ENCODE measurements at places on chromosomes 7 and 10. TPM values are rescaled to one million over a fixed set of nuclear protein-coding genes. Genes with fewer than 3 reads are reported as not detected.

GRCh38 chr7:103660455-103661371 is 214.7 kb upstream of the SLC26A5 start:
- DNase-seq = peak; percentile 78

The POLL gene
- total RNA-seq = 11.7 TPM

DNA sequence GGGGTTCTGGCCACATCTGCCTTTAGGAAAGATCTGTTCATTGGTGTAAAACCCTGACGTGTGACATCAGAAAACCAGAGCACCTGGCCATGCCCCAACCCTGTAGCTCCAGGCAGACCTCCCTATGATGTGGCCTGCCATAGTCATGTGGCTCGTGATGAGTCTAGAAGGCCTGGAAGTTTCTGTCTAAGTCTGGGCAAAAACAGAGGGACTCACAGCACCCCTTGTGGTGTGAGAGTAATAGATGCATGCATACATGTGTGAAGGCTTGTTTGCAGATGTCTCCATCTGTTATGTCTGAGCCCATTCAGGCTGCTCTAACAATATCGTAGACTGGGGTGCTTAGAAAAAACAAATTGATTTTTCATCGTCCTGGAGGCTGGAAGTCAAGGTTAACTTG is 309.3 kb downstream of the PAXIP1 start:
- no peak for DNase-seq

DNA sequence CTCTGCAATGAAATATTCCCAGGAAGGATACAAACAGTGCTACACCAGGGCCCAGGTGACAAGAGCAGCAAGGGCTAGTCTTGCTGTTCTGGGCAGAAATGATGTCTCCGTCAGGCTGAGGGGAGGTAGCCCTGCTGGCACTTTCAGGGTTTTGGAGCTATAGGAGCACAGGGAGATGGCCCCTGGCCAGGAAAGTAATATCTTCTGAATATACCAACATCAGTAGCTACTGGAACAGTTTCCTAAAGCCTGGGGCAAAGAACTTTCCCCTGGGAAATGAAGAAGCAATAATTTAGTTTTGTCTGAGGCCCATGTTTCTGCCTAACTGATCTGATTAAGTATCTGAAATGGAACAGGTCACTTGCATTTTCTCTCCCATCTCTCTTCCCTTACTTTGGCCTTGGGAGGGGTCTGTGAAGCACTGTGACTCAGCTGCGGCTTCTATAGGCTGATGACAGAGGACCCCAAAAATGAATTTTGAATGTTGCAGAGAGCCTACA is 489.1 kb upstream of the PODXL start:
- no peak for DNase-seq

The ZP3 gene
- total RNA-seq = 1.0 TPM

GRCh38 chr10:131198843-131199242 is 112.7 kb downstream of the TCERG1L start:
- no peak for DNase-seq

DNA sequence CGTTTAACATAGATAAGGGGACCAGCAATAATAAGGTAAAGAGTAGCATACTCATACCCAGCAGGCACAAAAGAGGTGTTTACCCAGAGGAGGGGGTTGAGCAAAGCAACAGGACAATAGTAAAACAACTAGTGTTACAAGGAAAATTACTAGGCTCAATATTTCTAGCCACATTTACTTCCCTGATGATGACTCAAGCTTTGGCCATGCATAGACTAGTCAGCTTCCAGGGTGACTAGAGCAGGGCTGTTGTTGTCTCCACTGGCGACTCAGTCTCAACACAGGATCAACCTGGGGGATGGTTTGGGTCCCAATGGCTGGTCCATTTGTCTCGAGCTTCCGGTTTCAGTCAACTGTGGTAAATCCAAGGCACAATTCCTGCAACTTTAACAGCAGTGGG is 217.7 kb upstream of the KCND2 start:
- DNase-seq = no peak

- no peak for DNase-seq
Measured at GRCh38 chr7:90931986-90932916, 332.0 kb upstream of the FZD1 start.

DNA sequence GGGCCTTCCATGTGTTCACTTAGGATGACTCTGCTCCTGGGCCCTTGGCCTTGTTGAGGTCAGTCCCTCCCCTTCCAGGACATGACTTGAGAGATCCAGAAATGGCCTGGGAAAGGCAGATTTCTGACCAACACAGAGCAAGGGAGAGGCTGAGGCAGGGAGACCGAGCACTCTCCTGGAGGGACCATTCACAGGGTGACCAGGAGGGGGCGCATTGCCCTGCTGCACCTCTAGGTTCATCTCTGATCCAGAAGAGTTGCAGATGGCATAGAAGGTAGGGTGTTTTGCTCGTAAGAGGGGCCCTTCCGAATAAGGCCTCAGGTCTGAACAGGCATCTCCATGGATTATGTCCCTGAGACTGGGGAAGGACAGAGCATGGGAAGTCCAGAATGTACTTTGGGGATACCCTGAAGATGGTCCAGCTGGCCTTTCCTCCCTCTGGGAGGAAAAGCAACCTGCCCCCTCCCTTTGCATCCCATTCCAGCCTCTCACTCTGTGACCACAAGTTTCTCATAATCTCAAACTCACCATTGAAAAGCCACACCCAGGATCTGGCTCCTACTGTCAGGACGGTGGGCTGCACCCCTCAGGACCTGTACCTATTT is 6.6 kb downstream of the DMBT1 start:
- DNase-seq = peak; percentile 66

GRCh38 chr7:87345962-87346371 is 503 bp downstream of the CROT start:
- DNase-seq = no peak

GRCh38 chr7:44959433-44959951 is 19.3 kb downstream of the MYO1G start:
- no peak for DNase-seq

- no peak for DNase-seq
Measured at GRCh38 chr10:96252730-96253129, 18.6 kb downstream of the BLNK start.

DNA sequence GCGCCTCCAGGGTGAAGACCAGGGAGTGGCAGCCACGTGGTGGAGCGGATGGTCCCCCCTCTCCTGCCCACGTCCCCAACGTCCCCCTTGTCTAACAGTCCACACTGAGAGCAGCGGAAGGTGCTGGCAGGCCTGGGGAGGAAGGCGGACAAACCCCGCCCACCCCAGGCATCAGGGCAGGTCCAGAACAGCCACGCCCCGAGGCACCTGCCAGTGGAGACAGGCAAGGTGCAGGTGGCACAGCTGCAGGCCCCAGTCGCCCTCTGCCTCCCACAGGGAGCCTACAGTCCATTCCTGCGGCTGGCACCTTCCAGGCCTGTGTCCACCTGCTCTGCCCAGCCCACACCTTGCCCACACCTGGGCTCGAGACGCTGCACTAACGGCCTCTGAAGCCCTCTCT is 24.9 kb downstream of the CYP2W1 start:
- DNase-seq = no peak

GRCh38 chr10:4512671-4513240 is 313.3 kb upstream of the AKR1E2 start:
- peak; percentile 72 for DNase-seq

DNA sequence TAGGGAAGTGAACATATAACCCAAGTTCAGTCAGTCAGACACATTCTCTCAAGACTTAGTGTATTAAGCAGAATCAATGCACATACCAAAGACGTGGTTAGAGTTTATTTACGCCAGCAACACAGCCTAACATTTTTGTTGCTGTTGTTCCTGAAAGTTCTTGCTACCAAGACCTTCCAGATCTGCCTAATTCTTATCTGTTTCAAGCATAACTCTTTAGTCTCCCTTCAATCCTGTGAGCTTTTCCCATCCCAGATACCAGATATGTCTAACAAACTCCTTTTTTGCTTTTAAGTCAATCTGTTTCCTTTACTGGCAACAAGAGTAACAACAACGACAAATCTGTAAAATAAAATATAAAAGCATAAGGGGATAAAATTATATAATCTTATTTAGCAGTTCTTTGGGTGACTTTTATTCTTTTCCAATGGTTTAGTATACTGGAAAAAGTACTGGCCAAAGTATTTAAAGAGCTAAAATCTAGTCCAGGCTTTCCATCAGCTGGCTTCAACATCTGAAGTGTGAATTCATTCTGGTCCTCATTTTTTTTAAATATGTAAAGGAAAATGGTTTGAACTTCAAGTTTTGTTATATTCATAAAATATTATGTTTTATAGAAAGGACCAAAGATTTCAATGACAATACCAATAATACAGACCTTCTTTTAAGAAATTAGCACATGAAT is 193.8 kb downstream of the IMMP2L start:
- DNase-seq = no peak

- no peak for DNase-seq
Measured at GRCh38 chr7:1681581-1681980, 11.5 kb downstream of the ELFN1 start.

GRCh38 chr7:130927062-130927461 is 193.1 kb upstream of the KLF14 start:
- no peak for DNase-seq

GRCh38 chr7:119620769-119621168 is 652.2 kb upstream of the KCND2 start:
- DNase-seq = no peak

GRCh38 chr10:108039821-108040584 is 875.5 kb upstream of the SORCS1 start:
- DNase-seq = no peak

The UCN3 gene
- not detected for total RNA-seq

DNA sequence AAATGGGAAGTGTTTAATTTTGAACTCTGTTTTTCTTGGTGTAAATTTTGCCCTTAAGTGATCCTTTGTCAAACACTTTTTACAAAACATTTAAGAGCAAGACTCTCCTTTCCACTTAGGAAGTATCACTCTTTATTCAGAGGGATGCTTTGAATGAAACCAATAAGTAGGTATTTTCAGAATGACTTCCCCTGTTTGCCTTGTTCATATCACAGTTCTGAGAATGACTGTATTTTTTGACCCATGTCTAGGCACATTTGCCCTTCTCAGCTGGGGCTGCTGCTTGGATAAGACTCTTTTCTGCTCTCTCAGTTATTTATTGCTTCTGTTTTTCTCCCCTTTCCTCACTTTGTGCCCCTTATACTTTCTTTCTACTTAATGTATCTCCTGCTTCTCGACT is 98.2 kb downstream of the CCNY start:
- no peak for DNase-seq

GRCh38 chr10:89001729-89002072 is 11.1 kb downstream of the FAS start:
- DNase-seq = no peak

Data from dermis blood vessel endothelial cell (primary cell).